ENCODE measurements at places on chromosomes 4 and X.
A peak's percentile ranks its signal among the peaks of the same experiment; 100 is the strongest.

DNA sequence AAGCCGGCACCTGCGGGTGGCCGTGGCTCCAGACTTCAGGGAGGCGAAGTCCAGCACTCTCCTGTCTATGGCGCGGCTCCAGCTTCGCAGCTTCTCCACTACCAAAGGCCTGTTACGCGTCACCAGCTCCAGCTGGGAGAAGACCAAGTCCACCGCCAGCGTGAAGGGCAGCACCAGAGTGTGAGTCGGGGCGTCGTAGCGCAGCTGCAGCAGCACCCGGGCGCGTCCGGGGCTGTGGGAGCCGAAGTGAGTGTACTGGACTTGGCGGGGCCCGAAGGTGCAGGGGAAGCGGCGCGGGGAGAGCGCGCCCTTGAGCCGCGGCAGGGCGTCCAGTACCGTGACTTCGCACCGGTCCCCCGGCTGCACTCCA lies 444 bp downstream of the FREM3 start:
- DNase-seq, result peak; percentile 64

DNA sequence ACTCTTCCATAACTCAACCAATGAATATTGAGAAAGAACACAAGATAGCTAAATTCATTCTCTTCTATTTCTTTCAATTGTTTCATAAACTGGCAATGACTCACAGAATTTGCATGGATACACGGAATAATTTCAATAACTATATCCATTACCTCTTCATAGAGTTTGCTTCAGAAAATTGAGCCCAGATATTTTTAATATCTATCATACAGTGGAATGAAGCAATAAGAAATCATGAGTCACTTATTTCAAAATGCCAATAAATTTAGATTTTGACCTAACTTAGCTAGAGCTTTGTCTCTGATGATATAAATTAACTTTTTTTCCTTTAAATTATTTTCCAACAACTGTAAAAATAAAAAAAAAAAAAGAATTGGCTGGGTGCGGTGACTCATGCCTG lies 22.2 kb upstream of the MANBA start:
- no peak for DNase-seq

DNA sequence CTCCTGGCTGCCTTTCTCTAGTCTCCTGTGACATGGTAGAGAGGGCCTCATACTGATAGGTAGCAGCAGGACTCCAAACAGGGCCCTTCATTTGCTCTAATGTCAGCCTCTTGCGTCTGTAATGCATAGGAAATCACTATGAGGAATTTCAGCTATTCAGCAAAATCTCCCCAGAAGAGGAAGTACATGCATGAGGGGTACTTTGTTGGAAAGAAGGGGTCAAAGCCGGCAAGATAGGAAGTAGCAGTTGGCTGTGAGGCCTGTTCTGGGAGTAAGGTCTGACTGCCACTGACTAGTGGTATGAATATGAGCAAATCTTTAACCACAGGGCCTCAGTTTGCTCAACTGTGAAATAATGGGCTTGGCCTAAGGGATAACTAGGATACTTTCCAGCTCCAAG lies 283.2 kb downstream of the ARHGAP10 start:
- DNase-seq, result no peak

DNA sequence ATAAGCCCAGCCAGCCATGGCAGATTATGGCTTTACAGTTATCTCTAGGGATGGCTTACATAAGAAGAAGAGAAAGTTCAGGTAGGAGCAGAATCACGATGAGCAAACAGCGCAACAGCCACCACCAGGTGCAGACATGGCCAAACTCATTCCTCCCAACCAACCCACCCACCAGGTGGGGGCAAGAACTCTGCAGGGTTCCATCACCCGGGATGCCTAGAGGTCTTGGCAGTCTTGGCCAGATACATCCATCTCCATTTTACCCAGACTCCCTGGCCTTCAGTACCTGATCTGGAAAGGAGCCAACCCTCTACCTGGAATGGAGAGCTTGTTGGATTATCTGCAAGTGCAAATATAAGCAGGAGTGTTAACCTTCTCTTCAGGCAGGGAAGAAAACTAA lies 7.5 kb downstream of the TSC22D3 start:
- DNase-seq, result no peak

DNA sequence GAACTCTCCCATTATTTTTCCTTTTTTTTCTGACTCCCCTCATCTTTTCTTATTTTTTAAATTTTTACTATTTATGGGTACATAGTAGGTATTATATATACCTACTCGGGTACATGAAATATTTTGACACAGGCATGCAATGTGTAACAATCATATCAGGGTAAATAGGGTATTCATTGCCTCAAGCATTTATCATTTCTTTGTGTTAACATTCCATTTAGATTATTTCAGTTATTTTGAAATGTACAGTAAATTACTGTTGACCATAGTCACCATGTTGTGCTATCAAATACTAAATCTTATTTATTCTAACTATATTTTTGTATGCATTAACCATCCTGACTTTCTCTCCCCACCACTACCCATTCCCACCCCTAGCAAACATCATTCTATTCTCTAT lies 33.8 kb upstream of the SLIT2 start:
- no peak for DNase-seq

GRCh38 chrX:133850399-133850798 lies 135.0 kb downstream of the GPC3 start:
- DNase-seq, result no peak

- no peak for DNase-seq
Observed at GRCh38 chr4:3368334-3368733, 73.4 kb upstream of the HGFAC start.

GRCh38 chrX:106725931-106726330 lies 570 bp upstream of the RNF128 start:
- DNase-seq, result no peak

GRCh38 chr4:137768196-137768595 lies 235.9 kb upstream of the PCDH18 start:
- no peak for DNase-seq

GRCh38 chr4:146059865-146060264 lies 115.7 kb upstream of the LSM6 start:
- no peak for DNase-seq

- DNase-seq, result no peak
Observed at GRCh38 chr4:1026115-1026514, 14.7 kb downstream of the FGFRL1 start.

DNA sequence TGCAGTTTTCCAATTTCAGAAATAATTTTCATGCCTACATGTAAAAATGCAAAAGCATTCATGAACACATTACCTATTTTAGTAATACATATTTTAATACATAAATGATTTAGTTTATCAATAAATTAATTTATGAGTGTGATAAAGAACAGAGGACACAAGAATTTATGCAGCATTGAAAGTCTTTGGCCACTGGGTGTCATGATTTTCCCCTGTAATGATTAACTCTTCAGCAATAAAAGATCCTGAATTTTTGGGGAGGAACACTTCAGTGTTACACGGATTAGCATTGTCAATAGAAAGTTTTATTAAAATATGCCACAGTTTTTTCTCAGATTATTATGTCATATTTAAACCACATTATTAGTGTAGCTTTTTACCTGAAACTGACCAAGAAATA lies 8.6 kb upstream of the VCX2 start:
- DNase-seq, result no peak

GRCh38 chr4:21470535-21470934 lies 478.0 kb downstream of the KCNIP4 start:
- DNase-seq, result no peak
